Endothelial cell of umbilical vein (primary cell): ENCODE measurements at places on chromosomes 5 and 9.
A peak's percentile ranks its signal among the peaks of the same experiment; 100 is the strongest.

- no peak overlapping the region for H3K27ac ChIP-seq
- H3K4me3 ChIP-seq: no peak overlapping the region
- no peaks in the 10 kb centered on the region for H3K27me3 ChIP-seq
- no peaks in the 10 kb centered on the region for H3K36me3 ChIP-seq
These were observed 356.9 kb downstream of the SEMA5A start for GRCh38 chr5:9188956-9189355.

- no peak for DNase-seq
- no peaks in the 10 kb centered on the region for H3K36me3 ChIP-seq
- no peak overlapping the region for H3K27ac ChIP-seq
These were observed 1013.4 kb upstream of the COX7C start for GRCh38 chr5:85604378-85604777.

DNA sequence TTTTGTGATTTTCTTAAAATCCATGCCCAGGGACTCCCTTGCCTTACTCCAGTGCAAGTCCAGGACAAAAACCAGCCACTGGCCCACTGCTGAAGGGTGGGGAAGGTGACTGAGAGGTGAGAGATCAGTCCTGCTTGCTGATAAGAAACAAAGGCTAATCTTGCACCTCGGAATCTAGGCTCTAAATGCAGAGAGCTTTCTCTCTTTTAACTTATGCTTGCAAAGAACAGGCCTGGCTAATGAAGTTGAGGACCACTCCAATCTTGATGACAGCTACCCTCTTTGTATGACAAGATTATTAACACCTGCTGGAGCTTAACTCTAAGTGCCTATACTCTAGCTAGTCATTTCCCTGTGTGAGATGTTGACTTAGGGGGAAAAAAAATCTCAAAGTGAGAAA is 8.8 kb downstream of the TLE1 start:
- no peak for DNase-seq
- peaks cover 12% of the 10 kb centered on the region for H3K36me3 ChIP-seq
- H3K27me3 ChIP-seq: no peaks in the 10 kb centered on the region
- H3K4me3 ChIP-seq: no peak overlapping the region
- no peak overlapping the region for H3K27ac ChIP-seq
- peaks cover 36% of the 10 kb centered on the region for H3K4me1 ChIP-seq

DNA sequence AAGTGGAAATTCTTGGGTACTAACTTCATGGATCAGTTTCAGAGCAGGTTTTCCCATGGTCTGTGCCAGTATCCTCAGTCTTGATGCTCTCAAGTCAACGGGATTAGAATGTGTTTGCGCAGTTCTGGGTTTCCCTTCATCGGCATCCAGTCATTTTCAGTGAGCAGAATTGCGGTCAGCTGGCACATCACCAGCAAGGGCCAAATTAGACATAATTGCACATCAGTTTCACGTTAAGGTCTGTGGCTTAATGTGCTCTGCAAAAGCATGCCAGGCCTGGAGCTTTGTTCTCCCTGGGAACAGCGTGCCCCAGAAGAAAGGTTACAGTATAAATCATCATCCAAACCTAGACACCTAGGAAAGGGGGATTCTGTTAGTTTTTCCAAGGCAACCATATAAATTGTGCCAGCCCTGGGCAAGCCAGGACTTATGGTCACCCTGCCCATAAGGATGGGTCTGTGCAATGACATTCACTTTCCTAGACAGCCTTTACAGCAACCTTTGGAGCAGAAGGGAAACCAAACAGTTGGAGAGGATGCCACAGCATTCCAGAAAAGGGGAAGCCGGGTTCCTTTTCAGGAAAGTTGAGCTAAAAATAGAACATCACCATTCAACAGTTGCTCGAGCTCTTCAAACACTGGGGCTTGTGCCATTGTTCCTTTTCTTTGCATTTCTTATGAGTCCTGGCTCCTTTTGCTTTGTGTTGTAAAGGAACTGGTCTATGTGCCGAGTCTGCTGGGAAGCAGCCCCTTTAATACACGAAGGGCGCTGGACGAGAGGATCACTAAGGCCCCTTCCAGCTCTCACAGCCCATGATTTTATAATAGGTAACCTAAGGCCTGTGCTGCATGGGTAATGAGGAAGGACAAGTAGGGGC is 23.1 kb downstream of the IQGAP2 start:
- peak; percentile 30 for DNase-seq
- H3K4me1 ChIP-seq: no peaks in the 10 kb centered on the region
- H3K4me3 ChIP-seq: no peak overlapping the region
- no peak overlapping the region for H3K27ac ChIP-seq

GRCh38 chr9:114571391-114571790 is 16.2 kb upstream of the ATP6V1G1 start:
- no peak overlapping the region for H3K27ac ChIP-seq
- no peaks in the 10 kb centered on the region for H3K27me3 ChIP-seq
- no peaks in the 10 kb centered on the region for H3K36me3 ChIP-seq
- no peak overlapping the region for H3K4me3 ChIP-seq
- H3K4me1 ChIP-seq: no peaks in the 10 kb centered on the region

GRCh38 chr9:113381909-113382411 is 5.2 kb upstream of the HDHD3 start:
- H3K36me3 ChIP-seq: no peaks in the 10 kb centered on the region
- H3K4me1 ChIP-seq: no peaks in the 10 kb centered on the region
- no peak overlapping the region for H3K4me3 ChIP-seq
- no peaks in the 10 kb centered on the region for H3K27me3 ChIP-seq

GRCh38 chr9:108224716-108225115 is 631.1 kb downstream of the ACTL7B start:
- no peaks in the 10 kb centered on the region for H3K27me3 ChIP-seq
- no peaks in the 10 kb centered on the region for H3K4me1 ChIP-seq
- DNase-seq: no peak
- no peak overlapping the region for H3K27ac ChIP-seq
- no peaks in the 10 kb centered on the region for H3K36me3 ChIP-seq
- H3K4me3 ChIP-seq: no peak overlapping the region
